ENCODE measurements at places on chromosomes 3 and 15.
A peak's percentile ranks its signal among the peaks of the same experiment; 100 is the strongest.

DNA sequence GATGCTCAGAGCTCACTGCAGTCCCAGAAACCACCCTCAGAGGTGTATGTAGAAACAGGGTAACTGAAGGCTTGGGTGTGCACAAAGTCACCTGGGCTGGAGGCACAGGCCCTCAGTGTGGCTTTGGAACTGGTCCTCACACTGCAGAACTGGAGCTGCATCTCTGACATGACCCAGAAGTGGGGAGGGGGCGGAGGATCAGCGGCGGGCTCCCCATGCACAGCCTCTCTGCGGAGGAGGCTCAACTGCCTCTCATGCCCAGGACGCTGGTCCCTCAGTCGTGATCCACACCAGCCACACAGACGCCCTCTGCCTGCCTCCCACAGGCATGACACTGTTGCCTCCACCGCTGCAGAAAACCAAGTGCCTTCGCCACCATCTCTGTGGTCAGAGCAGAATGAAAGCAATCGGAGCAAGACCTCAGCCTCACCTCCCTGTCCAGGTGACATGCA is 73.7 kb downstream of the TM2D3 start:
- peak; percentile 1 for DNase-seq

GRCh38 chr15:33445984-33446383 is 135.2 kb downstream of the RYR3 start:
- peak; percentile 78 for DNase-seq

DNA sequence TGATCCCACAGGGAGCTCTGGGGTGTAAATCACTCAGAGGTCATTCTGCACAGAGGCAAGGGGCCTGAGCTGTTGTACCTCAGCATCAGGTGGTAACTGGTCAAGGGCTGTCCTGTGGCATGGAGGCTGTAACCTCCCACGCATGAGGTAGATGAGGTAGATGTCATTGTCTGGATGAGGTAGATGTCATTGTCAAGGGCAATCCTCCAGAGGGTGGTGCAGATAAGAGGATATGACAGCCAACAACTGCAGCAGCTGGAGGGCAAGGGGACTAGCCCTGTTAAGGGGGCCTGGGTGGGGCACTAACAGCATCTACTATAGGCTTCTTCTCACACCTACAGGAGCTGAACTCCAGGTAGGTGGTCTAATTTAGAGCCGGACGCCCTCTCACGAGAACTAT is 55.6 kb downstream of the THRB start:
- no peak for DNase-seq

- no peak for DNase-seq
Measured at GRCh38 chr15:38671675-38672254, 107.2 kb upstream of the RASGRP1 start.

DNA sequence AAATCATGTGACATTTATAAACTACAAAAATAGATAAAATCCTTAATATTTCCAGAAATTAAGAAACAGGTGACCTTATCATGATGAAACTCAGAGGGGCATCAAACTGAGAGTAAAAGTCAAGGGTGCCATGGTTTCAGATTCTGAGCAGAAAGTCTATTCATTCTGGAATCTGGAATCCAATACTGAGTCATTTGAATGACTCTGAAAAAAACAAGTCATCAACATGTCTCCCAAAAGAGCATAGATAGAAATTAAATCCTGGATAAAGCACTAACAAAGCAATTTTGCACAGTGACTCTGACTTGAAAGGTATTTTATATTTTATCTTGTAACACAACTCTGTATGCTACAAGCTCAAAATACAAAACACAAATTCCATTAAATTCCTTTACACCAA is 23.4 kb downstream of the STAC start:
- no peak for DNase-seq

GRCh38 chr3:157078131-157078810 is 81.7 kb downstream of the CCNL1 start:
- peak; percentile 20 for DNase-seq

GRCh38 chr15:85414495-85414894 is 34.1 kb downstream of the AKAP13 start:
- peak; percentile 73 for DNase-seq

GRCh38 chr3:27576171-27576570 is 92.0 kb upstream of the SLC4A7 start:
- DNase-seq, result no peak

DNA sequence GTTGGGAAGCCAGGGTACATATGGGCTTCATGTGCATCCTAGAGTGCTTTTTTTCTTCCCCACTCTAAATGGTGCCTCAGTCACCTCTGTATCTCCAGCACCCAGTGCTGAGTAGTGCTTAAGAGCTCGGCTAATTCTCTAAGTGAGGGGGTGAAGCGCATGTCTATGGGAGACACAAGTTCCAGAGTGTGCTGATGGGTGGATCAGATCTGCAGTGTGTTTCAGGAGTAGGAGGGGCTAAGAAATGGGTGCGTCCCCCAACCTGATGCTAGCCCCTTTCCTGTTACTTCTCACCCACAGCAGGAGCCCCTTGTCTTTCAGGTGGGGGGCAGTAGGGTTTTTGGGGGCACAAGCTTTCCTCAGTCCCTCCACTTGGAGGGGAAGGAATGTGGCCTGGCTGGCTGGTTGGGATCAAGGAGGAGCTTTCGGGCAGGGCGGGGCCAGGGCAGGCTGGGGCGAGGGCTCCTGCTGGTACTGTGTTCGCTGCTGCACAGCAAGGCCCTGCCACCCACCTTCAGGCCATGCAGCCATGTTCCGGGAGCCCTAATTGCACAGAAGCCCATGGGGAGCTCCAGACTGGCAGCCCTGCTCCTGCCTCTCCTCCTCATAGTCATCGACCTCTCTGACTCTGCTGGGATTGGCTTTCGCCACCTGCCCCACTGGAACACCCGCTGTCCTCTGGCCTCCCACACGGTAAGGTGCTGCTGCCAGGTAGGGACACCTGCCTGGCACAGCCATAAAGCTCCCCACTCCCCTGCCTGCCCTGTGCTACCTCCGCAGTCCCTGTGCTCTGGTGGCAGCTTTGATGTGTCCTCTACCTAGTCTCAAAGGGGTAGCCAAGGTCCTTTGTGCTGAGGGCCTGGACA is at the start of gene IL17RE:
Gene IL17RE, plus strand, starts transcription at position 477 of the 866 bp plus-strand sequence. Its CDS starts 85 bp downstream, at position 562.
- no peak for DNase-seq

DNA sequence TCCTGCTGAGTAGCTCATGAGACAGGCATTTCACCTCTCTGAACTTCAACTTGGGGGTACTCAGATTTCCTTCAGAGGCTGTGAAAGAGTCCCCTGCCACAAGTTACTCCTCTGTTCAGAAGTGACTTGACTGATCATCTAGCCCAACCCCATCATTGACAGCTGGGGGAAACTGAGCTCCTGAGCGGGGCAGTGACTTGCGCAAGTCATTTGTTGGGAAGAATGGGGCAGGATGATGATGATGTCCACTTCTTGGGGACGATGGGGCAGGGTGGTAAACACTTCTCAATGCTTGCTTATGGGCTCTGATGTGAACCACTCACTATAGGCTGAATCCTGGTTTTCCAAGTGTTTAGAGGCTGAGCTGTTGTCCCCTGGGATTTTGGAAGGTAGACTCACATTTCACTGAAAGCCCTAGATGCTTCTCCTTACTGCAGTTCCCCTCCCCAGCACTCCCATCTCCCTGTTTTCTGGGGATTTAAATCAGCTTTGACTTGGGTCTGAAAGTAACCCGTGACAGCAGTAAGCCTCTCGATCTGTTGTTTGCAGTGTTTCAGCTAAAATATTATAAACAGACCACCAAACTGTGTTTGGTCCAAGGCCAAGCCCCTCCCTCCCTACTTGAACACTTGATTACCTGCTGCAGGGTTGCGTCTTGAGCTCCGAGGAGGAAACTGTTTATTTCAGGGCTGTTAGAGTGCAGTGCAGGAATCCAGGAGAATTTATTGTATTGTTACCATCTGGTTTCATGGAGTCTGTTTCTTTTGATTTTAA is 25.1 kb downstream of the SMAD3 start:
- DNase-seq, result no peak

DNA sequence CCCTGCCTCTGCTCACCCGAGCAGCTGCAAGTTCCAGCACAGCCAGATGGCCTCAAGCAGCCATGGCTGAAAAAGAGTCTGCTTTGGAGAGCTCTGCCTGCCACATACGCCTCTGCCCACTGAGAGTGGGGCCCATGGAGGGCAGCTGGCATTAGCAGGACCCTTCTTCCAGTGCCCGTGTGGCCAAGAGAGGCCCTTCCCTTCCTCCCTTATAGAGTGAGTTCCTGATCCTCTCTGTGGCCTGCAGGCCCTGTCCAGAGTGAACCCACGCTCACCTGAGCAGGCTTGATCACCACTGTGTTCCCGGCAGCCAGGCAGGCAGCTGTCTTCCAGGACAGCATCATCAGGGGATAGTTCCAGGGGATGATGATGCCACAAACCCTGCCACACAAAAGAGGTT is 41.4 kb upstream of the SLC41A3 start:
- no peak for DNase-seq

DNA sequence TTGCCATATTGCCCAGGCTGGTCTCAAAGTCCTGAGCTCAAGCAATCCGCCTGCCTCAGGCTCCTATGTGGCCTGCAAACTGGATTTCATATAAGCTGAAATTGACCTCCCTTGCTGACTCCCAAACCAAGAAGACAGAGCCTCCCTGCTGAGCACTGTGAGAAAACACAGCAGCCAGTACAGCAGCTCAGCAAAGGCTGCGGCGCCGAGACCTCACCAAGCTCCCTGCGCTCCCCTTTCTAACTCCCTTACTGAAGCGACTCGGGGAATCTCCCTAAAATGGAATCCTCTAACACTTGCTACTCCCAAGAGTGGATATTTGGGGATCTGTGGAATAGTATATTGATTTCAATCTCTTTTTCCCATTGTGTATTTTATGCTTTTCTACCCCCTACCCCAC is 34.6 kb downstream of the MUC20 start:
- no peak for DNase-seq

- DNase-seq, result peak; percentile 5
Measured at GRCh38 chr3:38067508-38068233, 28.7 kb downstream of the DLEC1 start.

- DNase-seq, result no peak
Measured at GRCh38 chr3:141114816-141115460, 63.8 kb downstream of the SPSB4 start.

DNA sequence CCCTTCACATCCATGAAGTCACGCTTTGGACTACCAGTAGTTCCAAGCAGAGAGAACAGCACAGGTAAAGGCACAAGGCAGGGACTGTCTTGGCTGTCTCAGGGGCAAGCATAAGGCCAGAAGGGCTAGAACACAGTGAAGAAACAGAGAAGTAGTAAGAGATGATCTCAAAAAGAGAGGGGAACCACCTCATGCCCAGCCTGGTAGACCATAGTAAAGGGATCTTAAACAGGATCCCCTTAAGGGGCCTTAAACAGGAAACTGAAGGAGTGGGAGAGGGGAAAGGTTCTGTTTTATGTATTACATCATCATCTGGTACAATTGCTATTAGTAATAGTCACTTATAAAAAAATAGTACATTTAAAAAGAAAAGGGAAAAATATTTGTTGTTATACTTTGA is 25.8 kb downstream of the P2RY1 start:
- no peak for DNase-seq

- DNase-seq, result no peak
Measured at GRCh38 chr3:9761919-9762318, 7.8 kb downstream of the CAMK1 start.

- DNase-seq, result no peak
Measured at GRCh38 chr3:88058306-88058580, 562 bp downstream of the CGGBP1 start.

- DNase-seq, result no peak
Measured at GRCh38 chr15:73341886-73342600, 26.7 kb downstream of the HCN4 start.

DNA sequence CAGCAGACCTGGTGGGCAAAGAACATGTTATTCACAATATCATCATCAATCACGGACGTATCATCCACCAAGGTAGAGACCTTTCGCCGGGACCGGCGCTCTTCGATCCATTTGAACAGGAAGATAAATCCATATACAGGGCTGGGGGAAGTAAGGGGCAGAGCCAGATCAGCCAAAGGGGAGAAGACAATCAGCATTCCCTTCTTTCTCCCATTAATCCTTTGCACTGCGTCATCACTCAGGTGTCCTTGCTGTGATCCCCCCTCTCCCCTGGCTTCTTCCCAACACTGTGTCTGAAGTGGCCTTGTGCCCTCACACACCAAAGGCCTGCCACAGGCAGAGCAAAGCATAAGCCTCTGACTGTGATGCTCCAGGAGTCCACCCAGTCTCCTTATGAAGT is 36.4 kb downstream of the SEMA3G start:
- DNase-seq, result no peak

GRCh38 chr15:56919031-56919608 is 676 bp downstream of the TCF12 start:
- DNase-seq, result peak; percentile 60

- no peak for DNase-seq
Measured at GRCh38 chr3:65556934-65557577, 481.7 kb downstream of the MAGI1 start.

- no peak for DNase-seq
Measured at GRCh38 chr3:103134023-103134724, 699.4 kb downstream of the ZPLD1 start.

GRCh38 chr3:8550611-8551010 is 49.0 kb downstream of the LMCD1 start:
- DNase-seq, result no peak

DNA sequence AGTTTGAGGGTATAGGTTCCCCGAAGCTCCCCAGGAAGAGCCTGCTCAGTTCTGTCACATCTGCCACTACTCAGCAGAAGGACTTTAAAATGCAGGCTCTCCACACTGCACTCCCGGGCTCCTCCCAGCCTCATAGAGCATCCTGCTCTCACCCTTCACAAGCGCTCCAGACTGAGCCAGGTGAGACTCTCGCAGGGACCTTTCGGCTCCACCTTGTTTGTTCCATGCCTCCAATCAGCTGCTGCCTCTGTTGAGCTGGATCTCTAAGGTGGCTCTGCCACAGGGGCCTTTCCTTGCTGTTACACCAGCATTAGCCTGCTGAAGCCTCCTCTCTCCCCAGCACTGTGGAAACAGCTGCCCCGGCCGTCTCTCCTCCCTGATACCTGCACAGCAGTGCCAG is 56.1 kb downstream of the SLCO3A1 start:
- DNase-seq, result no peak

DNA sequence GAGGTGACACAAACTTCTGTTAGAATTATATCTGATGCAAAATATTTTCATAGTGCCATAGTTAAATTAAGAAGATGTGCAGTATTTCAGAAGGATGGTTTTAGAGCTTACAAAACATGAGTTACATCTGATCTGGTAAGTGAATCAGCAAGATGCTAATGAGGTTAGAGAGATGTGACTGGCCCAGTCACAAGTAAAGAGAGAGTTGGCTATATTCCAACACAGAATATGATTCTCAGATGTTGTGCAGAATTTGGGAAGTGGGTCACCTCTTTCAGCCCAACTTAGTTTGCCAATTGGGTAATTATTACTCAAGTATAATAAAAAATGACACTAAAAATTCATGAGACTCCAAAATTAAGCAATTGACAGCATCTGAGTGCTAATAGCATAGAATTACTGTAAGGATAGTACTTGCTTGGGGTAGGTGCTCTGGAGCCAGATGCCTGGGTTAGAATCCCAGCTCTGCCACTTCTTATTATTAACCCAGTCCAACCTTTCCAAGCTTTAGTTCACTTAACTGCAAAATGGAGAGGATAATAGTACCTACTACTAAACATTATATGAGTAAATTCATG is 30.8 kb downstream of the P2RY1 start:
- peak; percentile 30 for DNase-seq
